ENCODE measurements at places on chromosomes 16 and 17. TPM values are rescaled to one million over a fixed set of nuclear protein-coding genes. Genes with fewer than 3 reads are reported as not detected.

CCNF gene
- total RNA-seq: 4.7 TPM

C17orf58 gene
- 30.7 TPM for total RNA-seq

C17orf113 gene
- 0.34 TPM for total RNA-seq

TCAP gene
- 0.34 TPM for total RNA-seq

TBC1D3K gene
- total RNA-seq: not detected

DRC3 gene
- total RNA-seq: 2.1 TPM

KRT222 gene
- total RNA-seq: not detected

TRPV3 gene
- total RNA-seq: 2.8 TPM

CLEC18B gene
- total RNA-seq: 0.47 TPM

DCXR gene
- total RNA-seq: 25.1 TPM

FA2H gene
- not detected for total RNA-seq

CDK5R1 gene
- 0.32 TPM for total RNA-seq

MCRIP1 gene
- 96.1 TPM for total RNA-seq

CPSF4L gene
- total RNA-seq: 0.09 TPM

RHBDF1 gene
- 46.5 TPM for total RNA-seq

PRSS8 gene
- 0.09 TPM for total RNA-seq

ARL6IP1 gene
- total RNA-seq: 193 TPM

CTRB2 gene
- total RNA-seq: not detected

C1QTNF8 gene
- not detected for total RNA-seq

MYH2 gene
- not detected for total RNA-seq

RNF227 gene
- 1.7 TPM for total RNA-seq

SAMD14 gene
- total RNA-seq: 1.6 TPM

VAT1L gene
- not detected for total RNA-seq

HOXB8 gene
- total RNA-seq: not detected

Measured in bronchial smooth muscle cell (primary cell).